ENCODE measurements at places on chromosomes 11 and 22.

- DNase-seq = no peak
These were observed 350.9 kb upstream of the SYN3 start for GRCh38 chr22:33409079-33409478.

- DNase-seq = no peak
These were observed 69.4 kb downstream of the ARL14EP start for GRCh38 chr11:30392221-30392784.

DNA sequence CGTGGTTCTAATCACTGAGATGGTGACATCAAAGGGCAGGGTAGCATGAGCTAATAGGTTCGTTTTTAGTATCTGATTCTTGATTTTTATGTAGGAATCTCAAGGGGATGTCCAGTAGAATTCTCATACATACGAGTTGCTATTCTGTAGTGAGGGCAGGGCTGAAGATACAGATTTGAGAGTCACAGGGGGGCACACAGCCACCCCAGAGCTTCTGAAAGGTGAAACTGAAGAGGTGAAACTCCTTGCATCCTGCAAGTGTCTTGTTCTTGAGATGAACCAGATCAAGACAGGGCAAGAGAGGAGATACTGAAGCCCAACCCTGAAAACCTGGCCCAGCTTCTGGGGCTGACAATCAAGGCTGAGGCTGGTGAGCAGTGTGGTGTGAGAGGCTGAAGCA is 35.6 kb upstream of the TMEM123 start:
- no peak for DNase-seq

GRCh38 chr22:35587447-35587870 is 29.7 kb downstream of the MB start:
- no peak for DNase-seq

- DNase-seq = no peak
These were observed 326.7 kb upstream of the NCAM1 start for GRCh38 chr11:112634551-112634950.

GRCh38 chr11:64598106-64598796 is 7.2 kb downstream of the SLC22A12 start:
- no peak for DNase-seq
